ENCODE measurements at places on chromosomes 16 and 17. TPM values are rescaled to one million over a fixed set of nuclear protein-coding genes. Genes with fewer than 3 reads are reported as not detected.

DNA sequence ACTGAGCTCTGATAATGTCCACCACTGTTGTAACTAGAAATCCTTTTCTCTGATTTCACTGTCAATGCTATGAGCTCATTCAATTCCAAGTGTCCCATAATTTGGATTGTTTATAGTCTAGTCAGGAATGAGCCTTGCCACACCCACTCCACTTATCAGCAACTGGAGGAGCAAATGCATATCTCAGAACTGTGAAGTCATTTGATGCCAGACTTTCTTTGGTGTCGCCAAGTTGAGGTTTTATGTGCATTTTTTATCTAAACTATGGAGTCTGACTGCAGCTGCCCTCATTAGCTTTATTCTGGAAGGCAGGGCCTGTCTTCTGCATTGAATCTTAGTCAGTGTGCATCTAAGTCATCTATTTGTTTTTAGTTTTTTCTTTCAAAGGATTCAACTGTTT lies 361.3 kb downstream of the PMP22 start:
- DNase-seq, result no peak

BICDL2 gene
- total RNA-seq, result not detected

GRCh38 chr17:72928454-72929136 lies 163.9 kb downstream of the SLC39A11 start:
- DNase-seq, result no peak

ASIC2 gene
- total RNA-seq, result not detected

DNA sequence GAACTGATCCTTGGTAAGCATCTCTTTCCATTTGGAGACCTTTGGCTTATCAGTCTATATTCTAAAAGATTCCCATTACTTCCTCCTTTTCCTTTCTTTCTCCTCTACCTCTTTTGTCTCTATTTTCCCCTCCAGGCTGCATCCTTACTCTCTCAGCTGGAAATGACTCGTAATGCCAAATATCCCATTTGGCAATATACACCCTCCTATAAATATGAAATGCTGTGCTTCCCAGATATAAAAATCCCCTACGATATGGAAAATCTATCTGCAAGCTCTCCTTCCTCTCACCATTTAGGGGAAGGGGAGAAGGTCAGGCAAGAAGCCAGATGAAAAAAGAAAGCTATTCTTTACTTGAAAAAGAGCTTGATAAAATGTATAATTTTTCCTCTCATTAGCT lies 39.9 kb downstream of the XPO6 start:
- DNase-seq, result no peak

Data from cardiac muscle cell (in vitro differentiated cells and primary cell).